ENCODE measurements at places on chromosomes 3 and 15.
A peak's percentile ranks its signal among the peaks of the same experiment; 100 is the strongest.

DNA sequence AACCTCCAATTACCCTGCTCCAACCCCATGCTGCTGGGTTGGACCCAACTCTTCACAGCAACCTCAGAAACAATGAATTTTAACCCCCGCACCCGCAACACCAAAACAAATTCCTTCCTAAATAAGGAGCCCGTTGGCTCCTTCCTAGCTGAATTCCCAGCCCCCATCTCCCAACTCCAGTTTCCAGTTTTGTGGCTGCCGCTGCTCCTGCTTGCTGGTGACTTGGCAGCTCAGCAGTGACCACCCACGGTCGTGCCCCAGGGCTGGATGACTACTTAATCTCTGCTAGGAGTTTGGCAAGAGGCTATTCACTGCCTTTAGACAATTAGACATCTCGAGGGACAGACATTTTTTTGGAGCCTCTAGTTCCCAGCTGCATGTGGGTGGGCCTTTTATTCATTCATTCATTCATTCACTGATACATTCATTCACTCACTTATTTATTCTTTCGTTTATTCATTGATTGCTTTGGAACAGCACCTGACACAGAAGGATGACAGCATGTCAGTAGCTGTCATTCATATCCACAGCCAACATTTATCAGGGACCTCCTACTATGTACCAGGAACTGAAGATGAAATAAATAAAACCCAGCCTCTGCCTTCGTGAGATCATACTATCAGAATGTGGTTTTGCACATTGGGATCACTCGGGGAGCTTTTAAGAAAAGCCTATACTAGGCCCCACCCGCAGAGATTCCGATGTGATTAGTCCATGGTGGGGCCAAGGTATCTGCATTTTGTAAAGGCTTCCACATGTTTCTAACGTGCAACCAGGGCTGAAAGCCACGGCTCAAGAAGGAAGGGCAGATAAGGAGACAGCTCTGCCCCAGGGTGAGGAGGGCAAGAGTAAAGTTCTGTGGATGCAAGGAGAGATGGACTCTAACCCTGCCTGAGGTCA lies 256.5 kb downstream of the SHQ1 start:
- peak; percentile 19 for DNase-seq

- no peak for DNase-seq
Observed at GRCh38 chr3:18069568-18069967, 327.1 kb upstream of the TBC1D5 start.

DNA sequence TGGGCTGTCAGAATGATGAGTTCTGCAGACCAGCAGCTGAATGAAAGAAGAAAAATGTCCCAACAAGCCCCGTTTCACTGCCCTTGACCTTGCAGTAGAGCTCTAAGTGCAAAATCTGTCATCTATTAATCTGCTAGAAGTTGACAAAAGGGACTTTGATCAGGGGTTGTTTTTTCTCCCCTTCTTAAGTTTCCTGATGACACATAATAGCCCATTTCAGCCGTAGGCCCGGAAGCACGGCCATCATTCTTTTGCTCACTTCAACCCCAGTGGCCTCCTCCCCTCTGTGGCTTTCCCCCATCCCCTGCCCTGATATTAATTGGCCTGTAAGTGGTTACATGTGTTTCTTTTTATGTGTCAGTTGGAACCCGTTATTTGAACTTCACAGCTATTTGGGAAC lies 298.9 kb downstream of the RPLP1 start:
- no peak for DNase-seq

- DNase-seq: peak; percentile 74
Observed at GRCh38 chr15:85854345-85855097, 59.8 kb upstream of the KLHL25 start.

GRCh38 chr15:68347392-68347791 lies 69.8 kb downstream of the FEM1B start:
- no peak for DNase-seq

- no peak for DNase-seq
Observed at GRCh38 chr3:16378920-16379319, 113.9 kb downstream of the OXNAD1 start.

- no peak for DNase-seq
Observed at GRCh38 chr3:72310419-72311380, 525.8 kb upstream of the PROK2 start.

DNA sequence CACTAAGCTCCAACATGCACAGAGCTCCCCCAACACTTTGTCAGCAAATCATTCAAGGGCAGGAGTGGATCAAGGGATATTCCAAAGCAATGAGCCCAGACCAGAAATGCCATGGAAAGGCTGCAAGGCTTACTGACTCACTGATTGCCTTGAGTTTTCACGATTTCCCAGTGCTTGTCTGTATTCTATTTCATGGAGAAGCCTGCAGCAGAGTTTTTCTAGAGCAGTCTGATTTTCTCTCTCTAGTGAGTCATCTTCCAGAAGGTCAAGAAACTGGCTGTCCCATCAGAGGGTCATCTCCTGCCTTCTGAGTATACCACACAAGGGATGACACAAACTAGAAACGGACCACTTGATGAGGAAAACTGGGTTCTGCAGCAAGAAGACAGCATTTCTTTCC lies 16.5 kb downstream of the LMCD1 start:
- no peak for DNase-seq

Measured in cerebellar cortex (tissue), 1 donor.